ENCODE measurements at places on chromosomes 1 and 21. TPM values are rescaled to one million over a fixed set of nuclear protein-coding genes. Genes with fewer than 3 reads are reported as not detected.

GRCh38 chr1:35361638-35362037 lies 93.1 kb downstream of the ZMYM4 start:
- no peak for DNase-seq

Gene NBPF4
- not detected for total RNA-seq

DNA sequence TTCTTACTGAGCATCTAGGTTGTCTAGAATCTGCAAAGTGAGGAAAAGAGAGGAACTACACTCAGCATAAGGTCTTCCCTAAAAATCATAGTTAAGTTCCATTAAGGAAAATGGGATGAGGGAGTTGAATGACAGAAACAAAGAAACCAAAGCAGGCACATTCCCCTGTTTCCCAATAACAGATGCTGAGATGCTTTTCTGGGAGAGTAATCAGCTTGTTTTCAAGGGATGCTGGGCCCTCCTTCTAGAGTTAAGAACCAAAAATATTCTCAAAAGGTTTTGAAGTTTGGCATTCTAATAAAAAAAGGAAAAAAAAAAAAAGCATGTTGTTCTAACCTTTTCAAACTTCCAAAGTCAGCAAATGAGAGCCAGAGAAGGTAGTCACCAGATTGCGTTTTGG lies 105.2 kb upstream of the ZNF648 start:
- DNase-seq = no peak

Gene OR2M3
- not detected for total RNA-seq

GRCh38 chr1:204420039-204421004 lies 8.7 kb upstream of the PPP1R15B start:
- DNase-seq = no peak

DNA sequence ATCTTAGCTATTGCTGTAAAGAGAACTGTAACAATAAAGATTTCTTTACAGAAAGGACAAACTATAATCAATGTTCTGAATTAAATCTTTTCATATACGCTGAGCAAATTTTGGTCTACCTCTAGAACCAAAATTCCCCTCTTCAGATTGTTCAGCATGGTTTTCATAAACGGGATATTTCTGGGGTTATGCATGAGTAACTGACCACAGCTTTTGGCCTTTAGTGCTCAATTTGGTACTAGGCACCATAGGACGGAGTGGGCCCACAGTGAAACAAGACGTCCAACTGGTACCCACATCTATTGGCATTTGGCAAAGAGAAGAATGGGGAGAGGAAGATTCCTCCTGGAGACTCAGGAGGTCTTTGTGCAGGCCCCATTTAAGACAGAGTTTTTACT lies 184.5 kb downstream of the TGFBR3 start:
- DNase-seq = no peak

- DNase-seq = no peak
Measured at GRCh38 chr1:227415115-227415790, 97.0 kb upstream of the CDC42BPA start.

DNA sequence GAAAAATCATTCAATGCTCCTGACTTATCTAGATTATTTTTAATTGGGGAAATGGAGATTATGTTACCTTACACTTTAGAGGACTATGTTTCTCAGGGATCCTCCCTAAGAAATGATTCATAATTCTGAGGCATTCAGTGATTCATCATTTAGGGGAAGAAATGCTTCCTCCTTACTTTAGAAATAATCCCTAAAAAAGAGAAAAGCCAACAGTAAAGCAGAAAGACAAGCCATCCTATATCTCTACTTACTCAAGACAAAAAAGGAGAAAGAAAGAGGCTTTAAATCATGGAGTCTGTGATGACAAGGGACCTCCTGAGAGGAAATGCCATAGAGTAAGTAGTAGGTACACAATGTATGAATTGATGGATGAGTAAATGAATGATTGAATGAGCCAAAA lies 137.0 kb downstream of the BRINP2 start:
- no peak for DNase-seq

DNA sequence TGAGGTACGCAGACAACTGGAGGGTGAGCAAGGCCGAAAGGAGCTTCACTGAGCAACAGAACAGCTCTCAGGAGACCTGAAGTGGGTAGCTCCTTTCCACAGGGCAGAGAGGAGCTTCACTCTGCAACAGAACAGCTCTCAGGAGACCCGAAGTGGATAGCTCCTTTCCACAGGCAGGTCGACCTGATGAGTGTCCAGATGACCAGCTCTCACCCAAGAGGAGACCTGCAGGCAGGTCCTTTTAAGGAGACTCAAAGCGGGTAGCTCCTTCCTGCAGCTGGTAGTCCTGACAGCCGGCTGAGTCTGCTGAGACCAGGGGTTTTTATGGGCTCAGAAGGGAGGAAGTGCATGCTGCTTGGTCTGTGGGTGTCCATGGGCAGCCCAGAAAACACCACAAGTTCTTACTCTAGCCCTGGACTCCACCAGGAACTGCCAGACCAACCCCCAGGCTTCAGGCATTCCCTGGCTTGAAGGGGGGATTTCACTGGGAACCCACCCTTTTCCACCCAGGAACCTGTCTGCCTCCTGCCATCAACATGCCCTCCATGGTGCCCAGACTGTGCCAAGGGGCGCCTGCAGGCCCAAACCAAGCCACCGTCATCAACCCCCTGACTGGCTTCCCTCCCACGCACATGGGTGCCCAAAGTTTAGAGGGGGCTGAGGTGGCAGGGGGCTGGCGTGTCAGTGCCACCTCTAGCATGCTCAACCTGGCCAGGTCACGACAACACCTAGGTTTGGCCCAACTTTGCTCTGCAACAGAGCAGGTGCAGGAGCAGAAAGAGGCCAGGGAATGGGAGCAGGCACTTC lies 43.6 kb downstream of the ZBTB8OS start:
- DNase-seq = no peak

Gene LCE1F
- not detected for total RNA-seq
